ENCODE measurements at places on chromosomes 3 and 15.

GRCh38 chr3:70179111-70179510 is 133.3 kb downstream of the MDFIC2 start:
- no peak for DNase-seq

- DNase-seq = no peak
Observed at GRCh38 chr15:66105286-66106265, 148.0 kb downstream of the MEGF11 start.

DNA sequence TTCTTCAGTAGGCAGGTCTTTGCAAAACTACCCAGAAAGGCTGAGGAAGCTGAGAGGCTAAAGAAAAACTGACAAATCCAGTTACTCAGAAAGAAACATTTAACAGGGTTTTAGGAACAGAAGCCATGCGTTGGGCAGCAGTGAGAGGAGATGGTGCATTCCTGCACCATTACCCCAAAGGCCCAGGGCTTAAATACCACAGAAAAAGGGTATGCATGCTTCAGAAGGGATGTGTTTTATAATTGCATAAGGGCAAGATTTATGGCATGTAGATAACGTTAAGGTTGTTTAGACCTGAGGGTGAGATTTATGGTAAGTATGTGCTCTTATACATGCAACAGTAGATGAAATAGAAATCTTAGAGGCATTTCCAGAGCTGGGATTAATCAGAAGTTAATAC is 10.0 kb downstream of the C3orf52 start:
- no peak for DNase-seq

- DNase-seq = peak; percentile 20
Observed at GRCh38 chr3:125398952-125399351, 23.8 kb upstream of the ZNF148 start.

DNA sequence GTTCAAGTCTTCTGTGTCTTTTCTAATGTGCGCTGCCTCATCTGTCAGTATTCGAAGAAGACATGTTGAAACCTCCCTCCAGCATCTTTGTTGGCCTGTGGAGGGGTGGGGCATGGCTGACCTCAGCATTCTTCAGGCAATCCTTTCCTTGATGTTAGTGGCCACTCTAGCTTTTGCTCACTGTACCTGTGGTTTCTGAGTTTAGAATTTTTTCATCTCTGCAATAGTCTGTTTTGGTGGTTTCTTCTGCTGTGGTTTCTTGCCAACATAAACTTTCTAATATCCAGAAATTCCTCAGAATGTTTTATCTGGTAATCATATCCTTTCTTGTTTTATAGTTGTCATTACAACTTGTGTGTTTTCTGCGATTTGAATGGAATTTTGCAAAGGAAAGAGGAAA is 251.3 kb upstream of the NR2E3 start:
- peak; percentile 65 for DNase-seq

DNA sequence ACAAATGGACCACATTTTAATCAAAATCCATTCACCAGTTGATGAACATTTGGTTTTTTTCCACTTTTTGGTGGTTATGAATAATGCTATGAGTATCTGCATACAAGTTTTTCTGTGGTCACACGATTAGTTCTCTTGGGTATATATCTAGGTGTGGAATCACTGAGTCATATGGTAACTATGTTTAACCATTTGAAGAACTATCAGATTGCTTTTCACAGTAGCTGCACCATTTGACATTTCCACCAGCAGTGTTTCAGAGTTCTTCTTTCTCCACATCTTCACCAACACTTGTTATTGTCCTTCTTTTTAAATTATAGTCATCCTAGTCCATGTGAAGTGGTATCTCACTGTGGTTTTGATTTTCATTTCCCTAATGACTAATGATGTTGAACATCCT is 33.3 kb upstream of the ATG7 start:
- DNase-seq = peak; percentile 96

DNA sequence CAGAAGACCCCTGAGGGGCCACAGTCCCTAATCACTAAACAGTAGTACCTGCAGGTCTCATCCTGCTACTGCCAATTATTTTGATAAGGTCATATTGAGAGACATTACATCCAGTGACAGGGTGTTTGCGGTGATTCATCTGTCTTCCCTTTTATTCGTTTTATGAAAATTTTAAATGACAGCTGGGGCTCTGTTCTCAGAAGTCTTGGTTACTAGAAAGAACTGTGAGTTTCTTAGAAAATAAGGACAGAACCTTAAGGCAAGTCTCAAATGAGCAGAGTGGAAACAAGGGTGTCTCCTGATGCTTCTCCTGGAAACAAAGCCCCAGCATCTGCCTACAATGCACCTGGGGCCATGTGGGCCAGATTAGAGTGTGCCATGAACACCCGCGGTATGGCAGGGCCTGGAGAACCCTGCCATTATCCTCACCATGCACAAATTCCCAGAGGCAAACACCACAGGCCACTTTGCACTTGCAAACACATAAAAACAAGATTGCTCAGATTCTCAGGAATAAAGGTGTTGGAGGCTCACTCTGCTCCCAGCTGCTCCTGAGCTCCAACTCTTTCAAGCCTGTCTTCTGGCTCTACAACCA is 66.3 kb upstream of the IQSEC1 start:
- no peak for DNase-seq

DNA sequence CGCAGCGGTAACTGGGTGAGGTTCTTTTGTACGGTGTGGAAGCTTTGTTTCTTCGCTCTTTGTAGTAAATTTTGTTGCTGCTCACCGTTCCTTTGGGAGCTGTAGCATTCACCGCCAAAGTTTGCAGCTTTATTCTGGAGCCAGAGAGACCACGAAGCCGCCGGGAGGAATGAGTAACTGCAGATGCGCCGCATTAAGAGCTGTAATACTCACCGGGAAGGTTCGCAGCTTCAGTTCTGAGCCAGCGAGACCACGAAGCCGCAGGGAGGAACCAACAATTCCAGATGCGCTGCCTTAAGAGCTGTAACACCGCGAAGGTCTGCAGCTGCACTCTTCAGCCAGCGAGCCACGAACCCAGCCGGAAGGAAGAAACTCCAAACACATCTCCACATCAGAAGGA is 56.0 kb upstream of the DYNC1LI1 start:
- DNase-seq = no peak

GRCh38 chr3:184965639-184966430 is 153.9 kb downstream of the VPS8 start:
- DNase-seq = no peak

- no peak for DNase-seq
Observed at GRCh38 chr3:62538691-62539356, 165.5 kb upstream of the FEZF2 start.

- peak; percentile 72 for DNase-seq
Observed at GRCh38 chr3:159796744-159797143, 191.9 kb upstream of the IL12A start.

- DNase-seq = no peak
Observed at GRCh38 chr3:90025019-90025418, 917.6 kb downstream of the EPHA3 start.

GRCh38 chr3:21942328-21942727 is 191.3 kb upstream of the ZNF385D start:
- peak; percentile 38 for DNase-seq

DNA sequence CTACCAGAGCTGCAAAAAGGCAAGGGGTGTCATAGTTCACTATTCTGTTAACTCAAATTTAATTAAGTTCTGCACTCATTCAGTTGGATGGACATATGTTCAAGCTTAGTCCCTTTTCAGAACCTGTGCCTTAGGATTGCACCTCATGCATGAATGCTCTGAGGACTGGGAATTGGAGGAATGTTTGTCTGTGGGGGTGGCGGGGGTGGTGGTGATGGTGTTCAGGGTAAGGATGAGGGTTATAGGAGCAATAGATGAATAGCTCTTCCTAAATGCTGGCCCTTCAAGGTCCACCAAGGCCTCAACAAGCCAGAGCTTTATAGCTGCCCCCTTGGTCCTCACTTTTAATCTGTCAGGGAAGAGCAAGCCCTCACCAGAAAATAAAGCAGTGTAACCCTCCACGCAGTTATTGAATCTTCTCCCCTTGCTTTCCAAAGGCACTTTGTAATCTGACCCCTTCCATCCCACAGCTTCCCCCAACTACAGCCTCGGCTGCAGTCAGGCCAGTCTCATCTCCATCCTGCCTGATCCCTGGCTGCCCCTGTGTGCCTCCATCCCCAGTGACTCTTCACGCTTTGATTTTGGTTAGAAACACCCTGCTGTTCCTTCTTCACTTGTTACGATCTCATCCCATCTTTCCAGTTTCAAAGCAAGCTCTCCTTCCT is 221.6 kb upstream of the LMCD1 start:
- no peak for DNase-seq

- DNase-seq = no peak
Observed at GRCh38 chr3:12838179-12838965, 3.0 kb downstream of the RPL32 start.

GRCh38 chr3:119817071-119817470 is 35.2 kb downstream of the NR1I2 start:
- no peak for DNase-seq

- no peak for DNase-seq
Observed at GRCh38 chr3:195219351-195220230, 51.4 kb downstream of the XXYLT1 start.

Measured in bronchial epithelial cell (primary cell).